ENCODE measurements at places on chromosomes 5 and 9.

DNA sequence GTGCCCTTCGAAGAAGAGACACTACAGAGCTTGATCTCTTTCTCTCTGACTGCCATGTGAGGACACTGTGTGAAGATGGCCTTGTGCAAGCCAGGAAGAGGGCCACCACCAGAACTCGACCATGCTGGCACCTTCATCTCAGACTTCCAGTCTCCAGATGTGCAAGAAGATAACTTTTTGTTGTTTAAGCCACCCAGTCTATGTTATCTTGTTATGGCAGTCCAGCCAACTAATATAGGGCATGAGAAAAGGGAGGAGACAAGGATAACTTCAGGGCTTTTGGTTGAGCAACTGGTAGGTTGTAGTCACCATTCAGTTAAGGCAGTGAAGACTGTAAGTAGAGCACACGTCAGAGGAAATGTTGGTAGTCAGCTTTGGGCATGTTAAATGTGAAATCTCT, 515.5 kb downstream of the CSNK1G3 start:
- DNase-seq: no peak

- DNase-seq: no peak
Observed at GRCh38 chr9:125752070-125752628, 5.0 kb downstream of the PBX3 start.

- no peak for DNase-seq
Observed at GRCh38 chr9:122821278-122821943, 7.0 kb downstream of the PDCL start.

- DNase-seq: no peak
Observed at GRCh38 chr5:143921525-143922311, 109.8 kb downstream of the HMHB1 start.

DNA sequence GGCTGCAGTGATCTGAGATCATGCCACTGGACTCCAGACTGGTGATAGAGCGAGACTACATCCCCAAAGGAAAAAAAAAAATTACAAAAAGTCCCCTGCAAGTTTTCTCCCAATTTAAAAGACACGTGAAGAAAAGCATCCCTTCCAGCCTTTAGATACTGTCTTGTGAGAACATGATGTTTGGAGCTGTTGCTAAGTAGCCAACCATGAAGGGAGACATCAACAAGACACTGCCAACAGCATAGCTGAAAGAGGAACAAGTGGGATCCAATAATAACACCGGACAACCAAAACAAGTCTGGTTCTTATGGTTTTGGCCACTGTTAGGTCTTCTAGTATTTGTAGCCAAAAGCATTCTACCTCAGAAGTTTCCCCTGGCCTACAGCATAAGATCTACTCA, 118.9 kb upstream of the CCDC180 start:
- no peak for DNase-seq

GRCh38 chr9:70590315-70590677, 175.8 kb upstream of the KLF9 start:
- no peak for DNase-seq

- DNase-seq: no peak
Observed at GRCh38 chr9:133026426-133026825, 4.4 kb upstream of the GTF3C5 start.

GRCh38 chr9:98057138-98057799, 737 bp downstream of the NANS start:
- DNase-seq: no peak

DNA sequence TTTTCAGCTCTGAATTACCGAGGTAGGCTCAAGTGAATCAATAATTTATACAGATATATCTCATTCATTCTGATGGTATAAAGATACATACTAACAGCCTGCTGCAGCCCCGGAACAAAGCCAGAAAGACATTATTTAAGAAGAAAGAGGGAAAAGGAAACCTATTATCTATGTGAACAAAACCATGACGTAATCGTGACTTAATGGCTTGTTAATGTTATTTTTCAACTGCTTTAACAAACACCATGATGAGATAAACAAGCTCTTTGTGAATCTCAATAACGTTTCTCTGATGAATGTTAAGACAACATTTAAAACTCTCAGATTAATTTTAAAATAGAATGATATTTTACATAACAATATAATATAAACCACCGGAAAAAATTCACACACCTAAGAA, 237.1 kb downstream of the SLF1 start:
- no peak for DNase-seq

- no peak for DNase-seq
Observed at GRCh38 chr9:134626571-134627416, 14.8 kb upstream of the COL5A1 start.

GRCh38 chr5:135007749-135008363, 26.2 kb downstream of the PITX1 start:
- no peak for DNase-seq

All from stimulated activated CD8-positive, alpha-beta memory T cell treated with anti-CD3 and anti-CD28 coated beads, Interleukin-7, amount 100 ng/mL, for 1 hour (primary cell).